ENCODE measurements at places on chromosomes 7 and 10.

GRCh38 chr10:101172741-101173140 lies 41.6 kb downstream of the TLX1 start:
- DNase-seq = no peak

DNA sequence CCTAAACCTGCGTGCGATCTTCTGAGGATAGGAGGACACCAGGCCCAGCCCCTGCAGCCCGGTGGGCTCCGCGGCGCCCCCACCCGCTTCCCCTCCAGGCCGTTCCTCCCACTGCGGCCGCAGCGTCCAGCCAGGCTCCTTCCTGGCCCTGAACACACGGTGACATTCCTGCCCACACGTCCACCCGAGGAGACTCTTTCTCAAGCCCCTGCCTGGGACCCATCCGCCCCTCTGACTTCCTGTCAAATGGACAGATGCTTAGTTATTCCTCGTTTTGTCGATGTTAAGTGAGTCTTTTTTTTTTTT lies 32.4 kb upstream of the RNF32 start:
- DNase-seq = no peak

DNA sequence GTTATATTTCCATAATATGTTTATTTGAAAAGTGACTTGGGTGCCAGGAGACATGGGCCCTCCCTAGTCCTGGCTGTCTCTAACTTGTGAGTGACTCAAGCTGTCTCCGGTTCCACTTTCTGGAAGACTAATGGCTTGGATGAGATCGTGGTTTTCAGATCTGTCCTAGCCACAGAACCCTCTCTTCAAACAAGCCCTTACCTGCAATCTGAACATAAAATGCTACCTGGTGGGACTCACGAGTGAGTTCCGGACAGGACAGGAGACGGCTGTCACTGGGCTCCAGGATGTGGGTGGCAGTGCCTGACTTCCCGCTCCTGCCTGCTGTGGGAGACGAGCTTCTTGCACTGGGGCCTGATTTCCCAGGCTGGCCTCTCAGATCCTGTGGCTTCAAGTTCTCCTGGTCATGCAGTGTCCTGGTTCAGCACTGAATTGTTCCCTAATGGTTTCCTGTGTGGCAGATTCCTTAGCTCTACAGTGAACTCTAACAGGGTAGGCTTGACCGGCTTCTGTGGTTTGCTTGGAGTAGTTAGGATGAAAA lies 26.0 kb upstream of the PFKFB3 start:
- no peak for DNase-seq

GRCh38 chr10:69407621-69408301 lies 9.0 kb downstream of the TACR2 start:
- DNase-seq = no peak

GRCh38 chr7:133776266-133776665 lies 350.9 kb upstream of the LRGUK start:
- DNase-seq = no peak

DNA sequence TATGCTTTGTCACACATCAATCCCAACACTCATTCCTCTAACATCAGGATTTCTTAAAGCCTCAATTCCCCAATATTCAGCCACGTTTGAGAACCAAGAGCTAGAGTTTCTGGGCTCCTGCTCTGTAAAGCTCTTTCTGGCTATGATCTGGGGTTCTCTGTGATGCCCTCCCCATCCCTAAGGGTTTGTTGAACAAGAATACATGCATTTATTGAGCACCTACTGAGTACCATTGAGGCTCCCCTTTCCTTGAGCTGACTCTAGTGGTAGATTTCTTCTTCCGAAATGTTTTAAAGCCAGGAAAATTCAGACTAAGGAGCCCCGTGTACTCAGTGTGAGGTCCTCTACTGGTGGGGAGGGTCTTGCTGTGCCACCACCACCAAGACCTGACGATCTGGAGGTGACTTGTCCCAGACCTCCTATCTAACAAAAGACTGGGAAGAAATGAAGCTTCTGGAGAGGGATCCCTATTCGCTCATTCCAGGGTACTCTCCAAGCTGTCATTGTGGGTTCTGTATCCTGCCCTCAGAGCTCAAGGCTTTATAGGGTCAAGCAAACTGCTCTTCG lies 23.1 kb upstream of the SRGN start:
- DNase-seq = no peak
